T-helper 2 cell (primary cell): ENCODE measurements at places on chromosomes 5 and 9.

GRCh38 chr5:137703565-137703964 is 32.3 kb downstream of the KLHL3 start:
- DNase-seq, result no peak

DNA sequence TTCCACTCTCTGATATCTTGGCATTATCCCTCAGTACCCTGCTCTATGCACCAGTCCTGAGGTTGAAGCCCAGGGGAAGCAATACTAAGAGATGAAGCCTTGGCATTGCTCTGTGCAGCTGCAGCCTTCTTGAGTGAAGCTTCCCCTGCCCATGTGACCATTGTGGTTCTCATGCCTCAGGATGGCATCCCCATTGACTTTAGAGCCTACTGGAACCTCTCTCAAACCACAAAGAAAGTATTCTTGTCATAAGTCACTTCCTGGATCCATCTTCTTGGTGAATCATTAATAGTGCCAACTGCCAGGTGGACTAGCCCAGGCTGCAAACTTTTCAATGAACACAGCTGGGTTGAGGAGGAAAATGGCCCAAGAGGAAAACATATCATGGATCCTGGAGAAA is 283.9 kb upstream of the RFX3 start:
- no peak for DNase-seq

DNA sequence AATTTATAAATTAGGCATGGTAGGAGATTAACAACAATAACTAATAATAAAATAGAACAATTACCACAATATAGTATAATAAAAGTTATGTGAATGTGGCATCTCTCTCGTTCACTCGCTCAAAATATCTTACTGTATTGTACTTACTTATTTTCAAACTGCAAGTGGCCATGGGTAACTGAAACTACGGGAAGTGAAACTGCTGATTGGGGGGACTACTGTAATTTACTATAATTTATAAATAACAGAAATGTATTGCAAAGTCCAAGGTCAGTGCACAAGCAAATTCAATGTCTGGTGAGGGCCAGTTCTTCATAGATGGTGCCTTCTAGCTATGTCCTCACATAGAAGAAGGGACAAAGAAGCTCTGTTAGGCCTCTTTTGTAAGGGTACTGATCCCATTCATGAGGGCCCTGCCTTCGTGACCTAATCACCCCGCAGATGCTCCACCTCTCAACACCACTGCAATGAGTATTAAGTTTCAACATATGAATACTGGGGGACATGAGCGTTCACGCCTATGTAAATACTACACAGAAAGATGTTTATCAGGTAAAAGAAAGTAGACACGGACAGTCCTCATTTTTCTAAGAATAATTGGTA is 39.0 kb downstream of the KCNIP1 start:
- DNase-seq, result no peak

DNA sequence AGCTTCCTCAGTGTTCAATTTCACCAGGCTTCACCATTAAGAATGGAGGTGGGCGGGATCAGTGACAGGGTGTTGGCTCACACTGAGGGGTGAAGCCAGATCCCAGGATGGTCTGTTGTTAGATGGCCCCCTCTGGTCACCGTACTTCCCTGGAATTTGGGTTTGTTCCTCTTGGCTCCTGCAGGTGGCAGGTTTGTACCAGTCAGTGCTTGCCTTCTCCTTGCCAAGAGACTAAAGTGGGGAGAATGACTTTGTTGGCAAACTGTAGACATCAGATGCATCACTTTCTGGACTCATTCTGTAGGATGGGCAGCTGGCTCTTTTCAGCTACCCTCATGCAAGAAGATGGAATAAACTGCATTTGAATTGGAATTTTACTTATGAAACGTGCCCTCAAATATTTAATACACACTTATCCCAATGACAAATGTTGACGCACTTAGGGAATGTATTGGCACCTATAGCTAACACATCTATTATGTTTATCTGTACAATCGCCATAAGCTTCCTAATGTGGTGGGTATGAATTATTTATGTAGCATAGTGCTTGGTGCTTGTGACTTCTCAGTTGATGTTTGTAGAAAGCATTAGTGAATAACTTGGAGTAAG is 31.4 kb upstream of the ANKRD55 start:
- no peak for DNase-seq

- no peak for DNase-seq
Observed at GRCh38 chr9:36874261-36874660, 159.8 kb downstream of the PAX5 start.

- DNase-seq, result no peak
Observed at GRCh38 chr5:65722575-65723403, 784 bp downstream of the NLN start.

DNA sequence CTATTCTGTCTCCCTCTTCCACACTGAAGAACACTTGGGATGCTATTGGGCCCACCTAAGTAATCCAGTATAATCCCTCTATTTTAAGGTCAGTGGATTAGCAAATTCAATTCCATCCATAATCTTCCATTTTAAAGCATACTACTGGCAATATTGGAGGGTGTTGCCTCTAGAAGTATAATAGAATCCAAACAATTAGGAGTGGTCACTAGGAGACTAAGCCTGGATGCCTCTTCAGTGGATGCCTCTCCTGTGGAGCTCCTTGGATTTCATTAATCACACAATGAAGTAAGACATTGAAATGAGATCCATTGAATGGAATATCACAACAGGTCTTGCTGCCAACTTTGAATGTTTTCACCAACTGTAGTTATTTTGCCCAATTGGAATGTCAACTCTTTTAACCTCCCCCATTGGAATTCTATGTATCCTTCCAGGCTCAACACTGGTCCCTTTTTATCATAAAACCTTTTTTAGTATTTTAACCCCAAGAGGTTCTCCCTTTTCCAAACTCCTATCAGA is 311.6 kb downstream of the PLK2 start:
- no peak for DNase-seq

DNA sequence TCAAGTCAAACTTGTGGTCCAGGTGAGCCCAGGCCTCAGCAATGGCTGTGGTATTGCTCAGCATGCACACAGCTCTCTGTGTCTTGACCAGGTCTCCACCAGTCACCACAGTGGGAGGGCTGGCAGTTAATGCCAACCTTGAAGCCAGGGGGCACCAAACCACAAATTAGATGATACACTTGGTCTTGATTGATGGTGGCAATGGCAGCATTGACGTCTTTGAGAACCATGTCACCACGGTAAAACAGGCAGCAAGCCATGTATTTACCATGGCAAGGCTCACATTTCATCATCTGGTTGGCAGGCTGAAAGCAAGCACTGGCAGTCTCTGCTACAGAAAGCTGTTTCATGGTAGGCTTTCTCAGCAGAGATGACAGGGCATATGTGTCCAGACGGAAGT is 40.0 kb downstream of the NIM1K start:
- no peak for DNase-seq

GRCh38 chr9:136587145-136587943 is 41.5 kb upstream of the NOTCH1 start:
- no peak for DNase-seq

DNA sequence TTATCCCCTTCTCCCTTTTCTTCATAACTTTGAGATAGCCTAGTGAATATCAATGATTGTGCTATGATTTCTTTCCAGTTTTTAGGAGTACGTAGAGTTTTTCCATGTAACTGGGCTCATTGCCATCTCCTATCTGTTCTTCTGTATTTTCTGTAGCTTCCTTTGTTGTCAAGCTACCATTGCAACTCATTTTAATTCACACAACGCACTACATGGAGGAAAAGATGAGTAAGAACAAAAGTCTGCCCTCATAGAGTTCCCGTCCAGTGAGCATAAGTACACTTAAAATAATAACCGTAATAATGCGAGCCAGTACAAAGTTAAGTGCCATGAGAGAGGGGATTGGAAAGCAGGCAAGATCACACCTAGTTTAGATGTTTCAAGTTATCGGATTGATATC is 177.7 kb downstream of the PAM start:
- no peak for DNase-seq

DNA sequence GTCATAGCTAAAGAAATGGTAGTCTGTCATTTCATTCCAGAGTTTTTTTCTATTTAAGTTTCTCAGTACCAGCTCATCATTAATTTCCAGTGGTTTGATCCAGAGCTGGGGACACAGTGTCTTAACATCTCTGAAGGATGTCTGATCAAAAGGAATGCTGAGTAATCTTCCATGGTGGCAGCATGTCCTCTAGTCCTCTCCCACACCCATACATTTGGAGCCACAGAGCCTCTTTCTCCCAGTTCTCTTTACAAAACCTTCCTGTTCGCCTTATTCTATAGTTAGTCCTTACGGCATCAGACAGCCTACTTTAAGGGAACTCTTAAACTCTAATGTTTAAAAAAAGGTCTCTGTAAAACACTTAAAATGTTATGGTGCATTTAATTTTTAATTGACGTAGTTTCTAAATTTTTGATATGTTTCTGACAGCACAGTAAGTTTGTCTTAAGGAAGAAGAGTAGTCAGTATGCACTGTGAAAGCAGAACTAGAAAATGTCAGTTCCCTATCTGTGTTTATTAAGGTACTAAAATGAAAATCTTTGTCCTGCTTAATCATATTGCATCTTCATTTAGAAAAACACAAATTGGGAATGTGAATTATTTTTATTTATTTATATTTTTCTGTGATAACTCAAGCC is 96.8 kb downstream of the INIP start:
- no peak for DNase-seq

DNA sequence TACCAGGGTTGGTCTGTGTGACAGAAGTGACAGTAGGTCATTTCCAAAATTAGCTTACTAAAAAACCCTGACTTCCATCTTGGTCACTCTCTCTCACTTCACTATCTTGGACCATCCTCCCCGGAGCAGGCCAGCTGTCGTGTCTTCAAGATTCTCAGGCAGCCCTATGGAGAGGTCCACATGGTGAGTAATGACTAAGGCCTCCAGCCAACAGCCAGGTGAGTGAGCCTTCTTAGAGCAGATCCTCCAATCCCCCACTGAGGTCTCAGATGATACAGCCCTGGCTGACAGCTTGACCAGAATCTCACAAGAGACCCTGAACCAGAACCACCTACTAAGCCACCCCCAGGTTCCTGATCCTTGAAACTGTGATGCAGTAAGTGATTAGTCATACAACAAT is 92.0 kb downstream of the DCP2 start:
- no peak for DNase-seq
